ENCODE measurements at places on chromosomes 1 and 21.

DNA sequence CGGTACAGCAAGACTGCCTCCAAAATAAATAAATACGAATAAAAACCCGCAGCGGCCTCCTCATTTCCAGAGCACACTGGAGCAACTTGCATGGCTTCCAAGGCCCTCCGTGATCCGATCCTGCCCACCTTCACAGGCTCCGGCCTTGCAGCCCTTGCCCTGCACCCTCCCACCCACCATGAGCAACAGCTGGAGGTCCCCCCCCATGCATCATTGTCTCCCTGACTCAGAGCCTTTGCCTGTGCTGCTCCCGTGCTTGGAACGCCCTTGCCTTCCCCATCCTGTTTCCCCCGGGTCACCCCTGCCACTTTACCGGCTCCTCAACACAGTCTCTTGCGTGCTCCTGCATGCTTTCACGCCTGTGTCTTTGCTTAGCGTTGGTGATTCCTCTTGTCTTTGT is 71.0 kb upstream of the ANGPTL1 start:
- DNase-seq: no peak

DNA sequence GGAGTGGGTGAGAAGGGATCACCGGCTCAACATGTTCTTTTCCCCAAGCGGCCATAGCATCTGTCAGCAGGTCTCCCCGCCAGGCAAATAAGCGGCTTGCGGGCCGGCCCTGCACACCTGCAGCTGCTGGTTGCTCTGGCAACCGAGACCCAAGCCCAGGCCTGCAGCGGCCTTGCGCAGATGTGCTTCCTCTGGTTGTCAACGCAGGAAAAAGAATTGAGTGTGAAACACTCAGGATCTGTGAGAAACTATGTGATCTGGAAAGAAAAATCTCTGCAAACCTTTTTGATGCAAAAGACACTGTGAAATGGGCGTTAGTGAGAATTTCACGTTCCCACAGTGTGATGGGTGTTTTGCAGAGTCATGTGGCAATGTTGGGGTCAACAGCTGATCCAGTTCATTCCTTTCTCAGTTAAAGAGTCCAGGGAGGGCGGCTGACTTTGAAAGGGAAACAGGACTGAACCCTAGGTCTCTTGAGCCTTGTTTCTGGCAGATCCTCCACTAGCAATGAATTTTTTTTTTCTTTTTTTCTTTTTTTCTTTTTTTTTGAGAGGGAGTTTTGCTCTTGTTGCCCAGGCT is 28.4 kb downstream of the TOMM20 start:
- DNase-seq: peak; percentile 14

DNA sequence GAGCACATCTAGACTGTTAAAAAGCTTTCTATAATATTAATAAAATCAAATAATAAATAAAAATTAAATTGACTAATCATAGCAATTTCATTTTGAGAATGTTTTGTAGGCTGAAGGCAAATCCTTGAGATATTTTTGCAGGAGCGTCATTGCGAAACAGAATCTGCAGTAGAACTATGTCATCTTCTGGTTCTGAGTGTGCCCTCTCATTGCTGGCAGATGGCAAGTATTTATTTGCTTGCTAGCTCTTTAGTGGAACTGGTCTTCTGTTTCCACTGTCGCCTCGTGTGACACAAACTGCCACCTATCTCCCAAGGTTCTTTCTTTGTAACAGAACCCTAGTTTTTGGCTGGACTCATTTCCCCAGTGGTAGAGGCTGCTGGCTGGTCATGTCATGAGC is 19.0 kb upstream of the IRF2BP2 start:
- DNase-seq: no peak

DNA sequence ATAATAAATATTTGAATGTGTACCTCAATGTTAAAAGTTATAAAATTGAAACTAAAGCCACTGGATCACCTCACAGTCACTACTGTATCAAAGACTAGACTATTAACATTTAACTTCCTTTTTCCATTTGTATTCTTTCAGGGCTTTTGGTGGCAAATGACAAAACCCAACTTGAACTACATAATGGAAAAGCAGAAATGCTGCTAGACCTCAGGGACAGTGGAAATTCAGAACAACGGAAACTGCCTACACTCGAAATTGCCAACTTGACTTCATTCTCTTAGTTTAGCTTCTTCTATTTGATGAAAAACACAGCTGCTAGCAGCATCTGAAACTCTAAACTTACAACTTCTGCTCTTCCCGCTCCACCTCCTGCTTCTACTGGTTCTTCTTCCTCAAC is 34.9 kb upstream of the NTNG1 start:
- no peak for DNase-seq

Measured in activated CD4-positive, alpha-beta memory T cell treated with anti-CD3 and anti-CD28 coated beads, Interleukin-2, amount 10 ng/mL, durations not matched to agents 7 days and 5 days (primary cell).